H9 (cell line): ENCODE measurements at places on chromosomes 5 and 9. TPM values are rescaled to one million over a fixed set of nuclear protein-coding genes. Genes with fewer than 3 reads are reported as not detected.

Gene AK8
- 0.44 and 0.46 TPM in 2 replicates for total RNA-seq

Gene ZNF883
- total RNA-seq: 10.7 and 13.2 TPM in 2 replicates

DNA sequence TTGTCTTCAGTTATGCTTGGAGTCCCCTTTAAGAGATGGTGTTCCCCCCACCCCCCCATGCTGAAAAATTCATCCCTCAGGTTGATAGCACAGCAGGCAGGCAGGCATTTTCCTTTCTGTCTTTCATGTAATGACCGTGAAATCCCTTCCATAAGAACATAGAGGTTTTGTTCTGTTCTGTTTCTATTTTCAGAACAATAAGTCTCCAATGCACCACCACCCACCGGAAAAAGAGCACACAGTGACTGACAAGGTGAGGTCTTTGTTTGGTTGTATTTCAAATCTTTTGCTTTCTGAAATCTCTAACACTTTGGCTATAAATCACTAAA, 52.4 kb downstream of the DMRT2 start:
- H3K36me3 ChIP-seq: no peaks in the 10 kb centered on the region
- H3K27me3 ChIP-seq: no peaks in the 10 kb centered on the region

DNA sequence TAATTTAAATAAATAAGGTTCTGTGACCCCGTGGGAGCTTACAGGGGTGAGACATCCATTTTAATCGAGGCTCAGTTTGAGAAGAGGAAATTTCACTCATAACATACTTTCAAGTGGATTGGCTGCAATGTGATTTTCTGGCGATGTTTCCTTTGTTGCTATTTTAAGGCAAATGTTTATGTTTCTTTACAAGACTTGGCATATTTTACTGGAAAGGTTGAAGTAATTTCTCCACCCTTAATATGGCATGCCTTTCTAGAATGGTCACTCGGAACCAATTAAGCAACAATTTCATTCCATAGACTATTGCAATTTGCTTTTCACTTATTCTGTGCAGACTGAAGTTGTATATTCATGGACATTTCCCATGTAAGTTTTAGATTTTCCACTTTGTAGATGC, 438.0 kb upstream of the WWC1 start:
- peaks cover 7% of the 10 kb centered on the region for H3K36me3 ChIP-seq
- no peak overlapping the region for H3K27ac ChIP-seq
- H3K27me3 ChIP-seq: no peaks in the 10 kb centered on the region

GRCh38 chr5:155978850-155979249, 348.1 kb upstream of the SGCD start:
- no peaks in the 10 kb centered on the region; the same call in 1 of the 2 replicates for H3K4me1 ChIP-seq
- H3K27ac ChIP-seq: no peak overlapping the region
- DNase-seq: no peak
- no peak overlapping the region for H3K4me3 ChIP-seq
- no peaks in the 10 kb centered on the region for H3K27me3 ChIP-seq

DNA sequence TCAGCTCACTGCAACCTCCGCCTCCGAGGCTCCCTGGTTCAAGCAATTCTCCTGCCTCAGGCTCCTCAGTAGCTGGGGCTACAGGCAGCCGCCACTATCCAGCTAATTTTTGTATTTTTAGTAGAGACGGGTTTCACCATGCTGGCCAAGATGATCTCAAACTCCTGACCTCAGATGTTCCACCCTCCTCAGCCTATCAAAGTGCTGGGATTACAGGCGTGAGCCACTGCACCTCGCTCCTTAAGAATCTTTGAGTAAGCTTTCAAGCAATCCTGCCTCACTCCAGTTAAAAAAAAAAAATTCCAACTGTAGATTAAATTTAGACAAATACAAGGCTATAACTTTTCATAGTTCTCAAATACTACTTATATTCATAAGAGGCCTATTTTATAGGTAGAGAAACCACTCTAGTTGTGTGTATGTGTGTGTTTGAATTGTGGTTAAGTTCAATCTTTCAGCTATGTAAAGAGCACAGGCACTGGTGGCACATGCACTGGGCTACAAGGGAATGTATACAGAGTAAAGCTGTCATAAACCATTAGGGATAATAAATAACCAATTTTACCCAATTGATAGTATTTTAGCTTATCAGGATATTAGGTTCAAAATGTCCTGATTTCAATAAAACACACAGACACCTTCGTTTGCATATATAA, 50.6 kb upstream of the RAPGEF6 start:
- H3K27me3 ChIP-seq: no peaks in the 10 kb centered on the region
- H3K4me1 ChIP-seq: no peaks in the 10 kb centered on the region
- DNase-seq: no peak
- no peak overlapping the region for H3K4me3 ChIP-seq

- no peak overlapping the region for H3K27ac ChIP-seq
- H3K4me3 ChIP-seq: no peak overlapping the region
- H3K4me1 ChIP-seq: no peaks in the 10 kb centered on the region
- H3K36me3 ChIP-seq: no peaks in the 10 kb centered on the region
- DNase-seq: no peak
- H3K27me3 ChIP-seq: no peaks in the 10 kb centered on the region
Measured at GRCh38 chr9:4111233-4112008, 188.4 kb downstream of the GLIS3 start.

DNA sequence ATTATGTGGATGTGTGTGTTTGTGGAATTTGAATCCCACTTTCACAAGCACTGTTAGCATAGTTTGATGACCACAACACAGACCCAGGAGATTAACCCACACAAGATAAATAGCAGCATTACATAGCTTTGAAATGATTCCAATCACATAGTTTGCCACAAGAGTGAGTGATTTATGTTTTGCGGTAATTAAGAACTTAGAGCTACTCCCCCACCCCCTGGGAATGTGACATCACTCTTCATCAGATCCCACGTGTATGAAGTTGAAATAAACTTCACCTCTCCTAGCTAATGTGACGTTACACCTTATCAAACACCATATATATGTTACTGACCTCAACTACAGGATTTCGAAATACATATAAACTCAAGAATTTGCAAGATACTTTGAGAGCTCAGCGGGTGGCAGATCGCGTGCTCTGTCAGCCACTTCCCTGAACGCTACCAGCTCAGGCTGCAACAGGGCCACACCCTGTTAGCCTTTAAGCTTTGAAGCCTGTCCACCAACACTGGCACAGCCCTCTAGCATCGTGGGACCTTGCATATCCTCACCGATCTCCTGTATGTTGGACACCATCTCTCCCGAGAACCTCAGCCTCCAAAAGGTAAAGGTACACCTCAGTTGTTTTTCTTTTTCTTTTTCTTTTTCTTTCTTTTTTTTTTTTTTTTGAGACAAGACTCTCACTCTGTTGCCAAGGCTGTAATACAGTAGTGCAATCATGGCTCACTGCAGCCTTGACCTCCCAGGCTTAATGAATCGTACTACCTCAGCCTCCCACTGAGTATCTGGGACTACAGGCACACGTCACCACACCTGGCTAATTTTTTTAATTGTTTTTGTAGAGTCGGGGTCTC, 1.7 kb upstream of the AGTPBP1 start:
- H3K27ac ChIP-seq: no peak overlapping the region
- DNase-seq: peak; percentile 38
- H3K4me3 ChIP-seq: peak overlapping the region; percentile 67; the same call in 2 of the 3 replicates
- no peaks in the 10 kb centered on the region for H3K27me3 ChIP-seq
- H3K4me1 ChIP-seq: no peaks in the 10 kb centered on the region
- no peaks in the 10 kb centered on the region for H3K36me3 ChIP-seq

DNA sequence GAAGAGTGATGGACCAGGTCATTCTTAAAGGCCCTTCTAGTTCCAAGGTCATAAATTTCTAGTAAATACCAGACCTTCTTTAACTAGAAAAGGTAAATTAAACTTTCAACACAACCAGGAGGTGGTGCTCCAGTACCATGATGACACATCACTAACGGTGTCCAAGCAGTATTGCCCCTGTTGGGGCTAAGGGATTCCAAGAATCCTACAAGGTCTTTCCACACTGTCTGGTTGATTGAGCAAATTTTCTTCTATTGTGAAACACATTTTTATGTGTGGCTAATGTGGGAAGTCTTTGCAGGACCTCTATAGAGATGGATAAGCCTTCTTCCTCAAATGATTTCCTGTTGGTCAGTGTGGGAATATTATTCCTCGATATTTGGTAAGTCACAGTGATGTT, 459.6 kb upstream of the PAPPA start:
- H3K36me3 ChIP-seq: no peaks in the 10 kb centered on the region
- H3K4me3 ChIP-seq: no peak overlapping the region
- no peak overlapping the region for H3K27ac ChIP-seq
- H3K27me3 ChIP-seq: no peaks in the 10 kb centered on the region

GRCh38 chr9:119763260-119763659, 394.0 kb upstream of the BRINP1 start:
- H3K4me1 ChIP-seq: no peaks in the 10 kb centered on the region; the same call in 1 of the 2 replicates
- DNase-seq: no peak
- H3K27me3 ChIP-seq: no peaks in the 10 kb centered on the region
